ENCODE measurements at places on chromosomes 13 and 19.

- DNase-seq, result no peak
Measured at GRCh38 chr13:99686157-99686572, 184.9 kb downstream of the TM9SF2 start.

DNA sequence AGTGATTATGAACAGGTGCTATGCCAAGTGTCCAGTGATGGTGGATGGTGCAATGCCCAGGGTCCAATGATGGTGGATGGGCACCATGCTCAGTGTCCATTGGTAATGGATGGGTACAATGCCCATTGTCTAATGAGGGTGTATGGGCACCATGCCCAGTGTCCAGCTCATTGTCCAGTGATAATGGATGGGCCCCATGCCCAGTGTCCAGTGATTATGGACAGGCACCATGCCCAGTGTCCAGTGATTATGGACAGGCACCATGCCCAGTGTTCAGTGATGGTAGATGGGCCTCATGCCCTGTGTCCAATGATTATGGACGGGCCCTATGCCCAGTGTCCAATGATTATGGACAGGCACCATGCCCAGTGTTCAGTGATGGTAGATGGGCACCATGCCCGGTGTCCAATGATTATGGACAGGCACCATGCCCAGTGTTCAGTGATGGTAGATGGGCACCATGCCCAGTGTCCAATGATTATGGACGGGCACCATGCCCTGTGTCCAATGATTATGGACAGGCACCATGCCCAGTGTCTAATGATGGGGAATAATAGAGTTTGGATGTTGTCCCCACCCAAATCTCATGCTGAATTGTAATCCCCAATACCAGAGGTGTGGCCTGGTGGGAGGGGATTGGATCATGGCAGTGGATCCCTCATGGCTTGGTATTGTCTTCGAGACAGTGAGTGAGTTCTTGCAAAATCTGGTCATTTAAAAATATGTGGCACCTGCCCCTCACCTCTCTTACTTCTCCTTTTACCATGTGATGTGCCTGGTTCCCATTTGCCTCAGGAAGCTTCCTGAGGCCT, 87.8 kb downstream of the ANKRD10 start:
- DNase-seq, result no peak

DNA sequence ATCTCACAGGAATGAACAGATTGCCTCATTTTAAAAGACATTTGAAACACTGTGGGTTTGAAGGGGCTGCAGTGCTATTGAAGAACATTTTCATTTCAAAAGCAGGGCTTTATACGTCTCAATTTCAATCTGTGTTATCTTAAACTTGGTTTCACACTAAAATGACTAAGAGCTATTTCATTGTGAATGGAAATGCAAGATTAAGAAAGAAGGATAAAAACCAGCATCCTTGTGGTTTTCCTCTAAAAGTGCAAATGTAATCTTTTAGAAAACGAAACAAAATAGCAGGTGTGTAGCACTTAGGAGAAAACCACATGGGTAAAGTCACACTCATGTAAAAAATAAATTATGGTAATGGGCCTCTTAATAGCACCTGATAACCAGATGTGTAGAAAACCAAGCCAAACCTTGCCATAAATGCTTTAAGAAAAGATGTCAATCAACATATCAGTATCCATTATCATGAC, 397.7 kb downstream of the GPC6 start:
- DNase-seq, result no peak

- no peak for DNase-seq
Measured at GRCh38 chr19:58059671-58060078, 593 bp downstream of the ZNF135 start.

DNA sequence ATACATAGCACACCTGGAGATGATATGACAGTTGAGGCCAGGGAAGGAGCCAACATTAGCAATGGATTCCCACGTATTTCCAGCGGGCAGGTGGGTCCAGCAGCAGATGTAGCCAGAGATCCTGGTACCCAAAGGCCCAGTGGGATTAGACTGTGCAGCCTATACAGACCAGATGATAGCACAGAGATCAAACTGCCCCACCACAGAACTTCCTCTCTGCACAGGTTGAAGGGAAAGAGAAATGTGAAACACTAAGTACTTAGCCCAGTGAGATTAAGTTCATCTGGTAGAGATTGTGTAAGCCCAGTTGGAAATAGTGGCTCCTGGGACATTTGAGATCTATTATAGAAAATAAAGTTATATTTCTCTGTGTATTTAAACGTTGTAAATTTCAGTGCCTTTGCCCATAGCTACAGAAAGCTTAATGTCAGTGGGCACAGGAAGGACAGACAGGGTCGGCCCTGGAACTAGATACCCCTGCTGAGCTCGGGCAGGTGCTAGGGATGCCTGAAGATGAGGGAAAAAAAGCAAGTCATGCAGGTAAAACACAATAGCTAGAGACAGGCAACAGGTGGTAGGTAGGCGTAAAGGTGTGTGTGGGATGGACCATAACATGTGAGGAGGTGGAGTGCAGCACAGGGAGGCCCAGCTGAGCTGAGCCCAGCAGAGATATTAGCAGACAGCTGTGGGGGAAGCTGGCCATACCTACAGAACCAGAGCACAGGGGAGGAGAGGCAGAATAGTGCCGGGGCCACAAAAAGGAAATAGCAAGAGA, 27.3 kb upstream of the SPATA13 start:
- DNase-seq, result no peak

DNA sequence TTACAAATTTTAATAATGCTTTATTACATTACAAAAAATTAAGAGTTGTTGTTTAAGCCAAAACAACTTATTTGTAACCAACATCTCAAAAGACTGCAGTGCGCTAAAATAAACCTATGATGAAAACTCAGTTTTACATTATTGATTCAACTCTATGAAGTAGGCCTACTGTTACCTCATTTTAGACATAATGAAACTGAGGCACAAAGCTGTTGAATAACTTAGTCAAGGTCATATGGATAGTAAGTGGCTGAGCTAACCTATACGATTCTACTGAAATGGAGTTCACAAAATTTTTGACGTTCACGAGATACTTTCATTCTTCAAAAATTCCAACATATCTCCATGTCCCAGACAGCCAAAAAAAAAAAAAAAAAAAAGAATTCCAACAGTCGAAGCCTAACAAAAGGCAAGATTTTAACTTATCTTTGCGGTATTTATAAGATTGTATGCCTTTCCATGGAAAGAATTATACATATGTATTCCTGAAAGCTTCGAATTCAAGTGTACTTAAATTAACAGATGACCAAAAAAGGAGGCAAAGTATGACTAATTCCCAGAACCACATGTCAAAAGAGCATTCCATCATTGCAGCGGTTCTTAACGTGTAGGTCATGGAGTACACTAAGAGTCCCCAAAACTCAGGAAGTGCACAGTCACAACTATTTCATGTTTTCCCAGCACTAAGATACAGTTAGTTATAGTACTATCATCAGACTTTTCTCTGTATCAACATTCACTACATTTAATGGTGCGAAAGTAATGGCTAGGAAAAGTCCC, 69.4 kb downstream of the PSPC1 start:
- DNase-seq, result no peak

- no peak for DNase-seq
Measured at GRCh38 chr13:25881971-25882451, 169.8 kb downstream of the SHISA2 start.

DNA sequence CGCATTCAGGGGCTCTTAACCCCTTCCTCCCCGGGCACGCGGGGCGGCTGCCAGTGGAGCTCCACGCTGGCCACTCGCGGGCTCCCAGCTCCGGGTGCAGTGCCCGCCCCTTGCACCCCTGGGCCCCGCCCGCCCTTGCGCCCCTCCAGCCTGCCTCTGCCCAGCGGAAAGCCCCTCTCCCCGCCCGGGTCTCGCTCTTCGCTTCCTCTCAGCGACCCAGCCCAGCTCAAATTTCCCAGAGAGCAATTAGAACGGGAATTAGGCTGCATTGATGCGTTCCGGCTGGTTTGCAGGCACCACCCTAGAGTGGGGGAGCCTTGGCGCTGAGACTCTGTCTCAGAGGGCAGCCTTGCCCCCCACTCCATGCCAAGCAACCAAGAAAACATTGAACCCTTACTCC, 1.8 kb upstream of the GSX1 start:
- no peak for DNase-seq

GRCh38 chr19:45676851-45677263, 8.8 kb downstream of the GIPR start:
- no peak for DNase-seq

DNA sequence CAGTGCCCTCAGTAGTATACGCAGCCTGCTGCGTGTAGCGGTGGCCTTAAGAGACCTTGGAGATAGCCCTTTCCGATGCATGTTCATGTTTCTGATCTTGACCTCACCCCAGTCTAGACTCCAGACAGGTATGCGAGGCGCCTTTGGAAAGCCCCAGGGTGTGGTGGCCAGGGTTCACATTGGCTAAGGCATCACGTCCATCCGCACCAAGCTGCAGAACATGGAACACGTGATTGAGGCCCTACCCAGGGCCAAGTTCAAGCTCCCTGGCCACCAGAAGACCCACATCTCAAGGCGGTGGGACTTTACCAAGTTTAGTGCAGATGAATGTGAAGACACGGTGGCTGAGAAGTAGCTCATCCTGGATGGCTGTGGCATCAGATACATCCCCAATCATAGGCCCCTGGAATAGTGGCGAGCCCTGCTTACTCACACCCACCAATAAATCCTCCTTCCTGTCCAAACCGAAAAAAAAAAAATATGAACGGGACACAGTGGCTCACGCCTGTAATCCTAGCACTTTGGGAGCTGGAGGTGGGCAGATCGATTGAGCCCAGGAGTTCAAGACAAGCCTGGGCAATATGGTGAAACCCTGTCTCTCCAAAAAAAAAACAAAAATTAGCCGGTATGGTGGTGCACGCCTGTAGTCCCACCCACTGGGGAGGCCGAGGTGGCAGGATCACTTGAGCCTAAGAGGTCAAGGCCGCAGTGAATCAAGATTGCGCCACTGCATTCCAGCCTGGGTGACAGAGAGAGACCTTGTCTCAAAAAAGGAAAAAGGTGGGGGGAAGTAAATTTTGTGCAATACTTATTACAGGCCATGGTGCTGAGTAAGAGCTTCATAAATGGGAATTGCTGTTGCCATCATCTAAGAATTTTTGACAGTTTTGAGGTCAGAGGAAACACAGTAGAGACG, 12.4 kb upstream of the CBLC start:
- DNase-seq, result no peak
